D721Med (cell line): ENCODE measurements at places on chromosomes 11 and 22.
A peak's percentile ranks its signal among the peaks of the same experiment; 100 is the strongest.

DNA sequence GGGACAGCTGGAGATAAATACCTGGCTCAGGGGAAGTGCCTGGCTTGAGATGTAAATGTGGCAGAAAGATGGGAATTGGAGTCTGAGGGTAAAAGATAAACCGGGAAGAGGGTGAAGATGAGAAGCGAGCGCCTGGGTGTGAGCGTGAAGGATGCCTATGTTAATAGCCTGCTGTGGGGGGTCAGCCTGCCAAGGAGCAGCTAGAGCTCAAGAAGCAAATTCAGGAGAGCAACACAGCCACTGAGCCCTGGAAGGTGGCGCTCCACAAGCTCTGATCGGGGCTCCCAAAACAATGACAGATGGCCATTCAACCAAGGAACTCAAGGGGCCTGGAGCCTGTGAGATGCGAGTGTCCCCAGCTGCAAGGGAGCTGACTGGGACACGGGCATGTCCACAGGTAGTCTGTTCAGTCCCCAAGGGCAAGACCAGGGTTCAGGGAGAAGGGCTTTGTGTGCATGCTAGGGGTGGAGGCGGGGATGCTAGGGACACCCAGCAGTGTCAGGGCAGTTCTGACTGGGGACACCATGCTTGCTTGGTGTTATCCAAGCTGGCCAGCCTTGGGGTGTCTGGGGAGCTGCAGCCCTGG is 2.8 kb downstream of the GSC2 start:
- no peak for DNase-seq

DNA sequence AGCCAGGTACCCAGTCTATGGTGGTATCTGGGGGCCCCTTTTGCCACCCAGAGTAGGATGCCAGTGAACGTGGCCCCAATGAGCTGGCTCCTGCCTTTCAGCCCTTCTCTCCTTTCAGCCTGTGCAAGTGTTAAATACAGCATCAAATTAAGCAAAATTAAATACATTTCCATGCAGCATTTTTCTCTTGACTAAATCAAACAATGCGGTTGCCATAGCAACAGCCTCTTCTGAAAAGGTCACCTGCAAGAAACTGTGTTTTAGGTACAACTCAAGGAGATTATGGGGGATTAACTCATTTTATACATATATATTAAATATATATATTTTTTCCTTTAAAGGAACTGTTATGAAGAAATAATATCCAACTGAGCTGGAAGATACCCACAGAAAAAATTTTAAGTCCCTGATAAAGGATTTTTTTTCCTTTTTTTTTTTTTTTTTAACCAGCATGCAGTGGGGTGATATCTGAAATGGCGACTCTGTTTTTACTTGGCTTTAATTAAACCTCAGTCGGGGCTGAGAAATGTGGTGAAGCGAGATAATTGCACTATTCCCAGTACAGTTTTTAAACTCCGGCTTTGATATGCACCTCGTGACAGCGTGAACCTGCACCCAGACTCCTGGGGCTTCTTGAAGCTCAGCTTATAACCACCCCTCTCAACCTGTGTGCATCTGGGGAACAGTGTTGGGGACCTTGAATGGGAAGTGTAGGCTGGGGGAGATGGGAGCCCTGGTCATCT is 115.3 kb downstream of the PKNOX2 start:
- DNase-seq = no peak

- DNase-seq = no peak
Measured at GRCh38 chr11:91792779-91793262, 431.8 kb upstream of the FAT3 start.

DNA sequence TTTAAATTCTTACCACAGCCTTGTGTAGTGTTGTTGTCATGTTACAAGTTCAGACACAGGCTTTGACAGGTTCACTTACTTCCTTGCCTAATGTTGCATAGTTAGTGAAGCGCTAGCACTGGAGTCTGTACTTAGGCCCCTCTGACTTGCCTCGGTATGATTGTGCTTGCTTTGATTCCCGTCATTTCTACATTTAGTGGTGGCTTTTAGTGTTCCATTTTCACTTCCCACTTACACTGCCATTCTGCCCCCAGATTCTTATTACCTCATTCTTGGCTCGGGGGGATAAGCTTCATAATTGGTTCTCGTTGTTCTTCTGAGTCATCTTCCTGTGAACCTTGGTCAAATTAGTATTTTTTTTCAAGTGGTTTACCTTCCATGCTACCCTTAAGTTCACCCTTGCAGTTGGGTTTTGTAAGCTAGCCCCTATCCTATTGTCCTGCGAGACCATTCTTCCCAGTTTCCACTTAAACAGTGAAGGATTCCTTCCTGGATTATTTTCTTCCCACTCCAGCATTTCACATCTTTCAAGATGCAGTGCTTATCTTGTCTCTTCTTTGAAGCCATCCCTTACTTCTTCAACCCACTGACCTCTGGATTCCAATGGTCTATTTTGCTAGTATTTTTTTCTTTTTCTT is 68.7 kb downstream of the DDX10 start:
- no peak for DNase-seq

GRCh38 chr22:26542831-26543230 is 30.6 kb upstream of the TFIP11 start:
- DNase-seq = no peak

- DNase-seq = no peak
Measured at GRCh38 chr22:24834845-24835570, 29.0 kb downstream of the SGSM1 start.

DNA sequence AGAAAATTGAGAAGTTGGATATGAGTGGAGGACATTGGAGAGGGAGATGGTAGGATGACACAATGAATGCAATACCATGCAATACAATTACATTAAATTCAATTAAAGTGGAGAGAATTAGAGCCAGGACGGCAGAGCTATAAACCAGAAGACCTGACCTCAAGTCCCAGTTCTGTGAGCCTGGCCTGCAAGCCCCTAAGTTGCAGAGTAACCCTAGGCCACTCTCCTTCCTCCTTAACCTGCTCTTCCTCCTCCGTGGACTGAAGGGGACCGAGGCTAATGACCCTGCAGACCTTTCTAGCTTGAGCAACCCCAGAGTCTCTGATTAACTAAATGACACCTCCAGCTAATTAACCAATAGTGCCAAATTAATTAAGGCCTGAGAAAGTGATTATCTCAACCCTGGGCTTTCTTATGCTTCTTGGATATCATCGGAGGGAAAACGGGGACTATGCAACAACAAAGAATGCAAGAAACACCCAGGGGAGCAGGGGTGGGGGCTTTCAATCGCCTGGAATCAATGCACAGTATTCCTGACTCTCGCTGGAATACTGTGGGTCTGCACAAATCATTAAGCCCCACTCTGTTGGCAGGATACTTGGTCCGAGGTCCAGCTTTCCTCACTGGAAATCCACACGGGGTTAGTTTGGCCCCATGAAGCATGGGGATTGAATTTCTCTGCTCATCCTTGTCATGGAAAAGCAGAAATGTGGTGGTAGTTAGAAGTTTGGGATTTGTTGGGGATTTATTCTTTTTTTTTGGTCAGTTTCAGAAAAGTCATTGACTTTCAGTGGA is 548.3 kb downstream of the MN1 start:
- DNase-seq = no peak

DNA sequence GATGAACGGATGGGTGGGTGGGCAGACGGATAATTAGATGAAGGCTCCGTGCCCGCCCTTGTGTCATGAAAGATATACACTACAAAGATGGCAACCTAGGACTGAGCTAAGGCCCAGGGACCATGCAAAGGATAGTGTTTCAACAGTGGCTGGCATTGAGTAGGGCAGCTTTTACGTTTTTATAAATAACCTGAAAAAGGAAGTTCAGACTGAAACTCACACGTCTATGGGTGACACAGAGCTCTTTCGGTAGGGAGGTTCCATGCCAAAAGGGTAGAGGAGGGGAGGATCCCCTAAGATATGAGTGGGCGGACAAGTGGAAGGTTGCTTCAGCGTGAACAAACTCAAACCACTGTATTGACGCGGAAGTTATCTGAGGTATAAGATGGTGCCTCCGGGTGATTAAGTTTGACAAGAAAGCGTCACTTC is 90.5 kb downstream of the UBASH3B start:
- no peak for DNase-seq

DNA sequence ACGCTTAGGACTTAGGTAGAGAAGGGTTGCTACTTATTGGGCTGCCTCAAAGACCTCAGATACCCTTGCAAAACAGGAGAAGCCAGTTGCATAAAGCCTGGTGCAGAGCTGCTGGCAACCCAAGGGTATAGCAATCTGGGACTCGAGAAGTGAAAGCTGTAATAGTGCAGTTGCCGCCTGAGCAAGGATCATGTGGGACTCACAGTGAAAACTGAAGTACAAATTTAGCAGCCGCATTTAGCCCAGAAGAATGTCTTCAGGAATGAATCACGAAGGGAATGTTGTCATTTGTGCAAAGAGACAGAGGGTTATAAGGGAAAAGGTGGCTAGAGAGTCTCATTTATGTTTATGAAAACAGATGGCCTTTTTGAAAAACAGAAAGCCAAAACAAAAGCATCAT is 267.2 kb downstream of the TENM4 start:
- no peak for DNase-seq

- no peak for DNase-seq
Measured at GRCh38 chr11:1547467-1548098, 24.5 kb downstream of the DUSP8 start.

GRCh38 chr22:36218648-36219193 is 17.1 kb upstream of the APOL4 start:
- DNase-seq = no peak

- no peak for DNase-seq
Measured at GRCh38 chr11:78810559-78811009, 235.9 kb upstream of the NARS2 start.

DNA sequence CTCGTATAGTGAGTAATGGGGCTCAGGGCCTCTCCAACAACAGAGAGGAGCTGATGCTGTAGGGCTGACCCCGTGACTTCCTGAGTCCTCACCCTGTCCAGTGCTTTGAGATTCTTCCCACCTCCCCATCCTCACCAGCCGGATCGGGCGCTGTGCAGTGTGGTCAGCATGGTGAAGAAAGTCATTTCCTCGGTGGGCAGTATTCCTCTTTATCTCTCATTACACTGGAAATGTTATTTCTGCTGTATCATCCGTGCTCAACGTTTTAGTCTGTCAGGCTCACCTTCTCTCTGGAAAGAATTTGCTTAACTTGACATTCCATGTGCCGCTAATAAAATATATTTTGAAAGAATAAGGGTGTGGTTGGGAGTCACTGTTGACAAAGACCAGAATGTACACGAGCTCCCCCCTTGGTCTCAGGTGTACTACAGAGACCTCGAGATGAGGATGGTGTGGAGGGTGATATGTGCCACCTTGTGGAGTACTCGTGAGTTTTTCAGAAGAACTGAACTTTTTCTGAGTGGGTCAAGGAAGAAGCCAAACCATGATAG is 25.7 kb upstream of the SCGB1A1 start:
- no peak for DNase-seq

DNA sequence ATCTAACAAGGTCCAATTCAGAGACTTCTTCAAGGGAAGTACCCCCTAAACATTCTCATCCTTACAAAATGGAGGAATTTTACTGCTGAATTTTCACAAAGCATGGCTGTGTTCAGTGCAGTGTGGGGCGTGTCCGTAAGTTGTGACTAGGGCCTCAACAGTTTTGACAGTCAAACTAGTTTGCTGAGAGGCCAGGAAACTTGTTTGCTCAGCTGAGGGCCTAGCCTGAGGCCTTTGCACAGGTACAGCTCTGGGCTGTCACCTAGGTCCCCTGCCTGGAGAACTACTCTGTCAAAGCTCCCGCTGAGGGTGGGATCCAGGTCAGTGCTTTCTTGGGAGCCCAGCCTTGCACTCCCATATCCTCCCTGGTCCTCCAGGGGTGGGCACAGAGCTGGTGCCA is 27.9 kb downstream of the TCP11L1 start:
- no peak for DNase-seq

DNA sequence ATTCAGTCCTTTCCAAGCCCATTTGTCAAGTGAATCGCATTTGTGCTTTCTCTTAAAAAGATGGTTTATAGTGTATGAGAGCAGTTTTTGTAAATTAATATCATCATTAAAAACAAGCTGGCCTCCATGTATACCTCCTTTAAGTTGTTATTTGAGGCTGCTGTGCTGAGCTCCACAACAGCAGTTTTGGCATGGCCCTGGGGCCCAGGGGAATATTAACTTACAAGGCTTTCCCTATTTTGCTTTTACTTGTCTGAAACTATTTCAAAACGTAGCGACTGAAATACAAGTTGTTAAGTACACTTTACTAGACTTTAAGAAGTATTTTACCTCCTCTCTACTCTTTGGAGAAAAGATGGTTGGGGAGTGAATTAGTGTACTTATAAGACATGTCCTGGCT is 4.9 kb upstream of the BARX2 start:
- no peak for DNase-seq

DNA sequence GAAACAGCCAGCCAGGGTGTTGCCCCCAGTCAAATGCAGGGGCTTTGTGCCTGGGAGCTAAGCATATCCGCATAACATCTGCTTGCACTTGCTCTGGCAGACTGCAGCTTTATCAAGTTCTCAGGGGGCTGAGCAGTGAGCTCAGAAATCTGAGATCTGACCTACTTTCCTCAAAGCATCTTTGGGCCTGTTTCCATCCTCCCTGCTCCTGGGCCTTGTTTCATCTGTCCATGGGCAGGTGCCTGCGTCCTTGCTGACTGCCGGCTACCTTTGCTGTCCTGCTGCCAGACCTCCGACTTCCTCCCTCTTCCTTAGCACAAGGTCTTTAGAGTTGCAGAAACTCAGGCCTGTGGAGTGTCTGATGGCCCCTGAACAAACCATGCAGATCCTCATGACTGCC is 131.2 kb upstream of the B3GAT1 start:
- no peak for DNase-seq

- DNase-seq = no peak
Measured at GRCh38 chr22:26660961-26661578, 3.7 kb downstream of the MIAT start.

- DNase-seq = no peak
Measured at GRCh38 chr22:43066844-43067385, 22.3 kb downstream of the TTLL1 start.

DNA sequence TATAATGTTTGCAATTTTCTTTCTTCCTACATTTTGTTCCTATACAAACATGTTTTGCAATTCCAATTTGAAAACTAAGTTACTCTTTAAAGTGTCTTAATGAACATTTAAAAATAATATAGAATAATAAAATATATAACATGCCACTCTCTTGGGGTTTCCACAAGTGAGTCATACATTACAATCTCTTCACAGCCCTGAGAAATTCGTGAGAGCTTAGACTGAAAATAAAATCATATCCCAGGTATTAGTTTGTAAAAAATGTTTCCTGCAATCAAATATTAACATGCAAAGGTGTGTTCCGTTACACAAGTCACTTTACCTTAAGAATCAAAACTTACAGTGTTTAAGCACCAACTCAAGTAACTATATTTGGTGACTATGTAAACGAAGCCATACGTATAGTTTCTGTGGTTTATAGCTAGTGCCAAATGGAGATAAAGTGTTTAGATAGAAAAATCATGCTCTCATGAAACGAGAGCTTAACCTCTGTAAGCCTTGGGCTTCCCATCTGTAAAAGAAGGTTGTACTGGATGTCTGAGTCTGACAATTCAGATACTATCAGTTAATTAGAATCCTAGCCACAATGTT is 253.6 kb upstream of the ANO3 start:
- no peak for DNase-seq

GRCh38 chr11:86800076-86800959 is at the start of gene PRSS23:
Gene PRSS23, plus strand, starts transcription at chr11:86800542. Its CDS starts 7,102 bp downstream, at chr11:86807644.
- DNase-seq = peak; percentile 44

GRCh38 chr11:36385121-36385970 is 89.3 kb downstream of the PRR5L start:
- no peak for DNase-seq
